ENCODE measurements at places on chromosomes 3 and 15. TPM values are rescaled to one million over a fixed set of nuclear protein-coding genes. Genes with fewer than 3 reads are reported as not detected.

Gene TMEM43
- total RNA-seq: 66.1 TPM

Gene PTH1R
- total RNA-seq: 20.7 TPM

DNA sequence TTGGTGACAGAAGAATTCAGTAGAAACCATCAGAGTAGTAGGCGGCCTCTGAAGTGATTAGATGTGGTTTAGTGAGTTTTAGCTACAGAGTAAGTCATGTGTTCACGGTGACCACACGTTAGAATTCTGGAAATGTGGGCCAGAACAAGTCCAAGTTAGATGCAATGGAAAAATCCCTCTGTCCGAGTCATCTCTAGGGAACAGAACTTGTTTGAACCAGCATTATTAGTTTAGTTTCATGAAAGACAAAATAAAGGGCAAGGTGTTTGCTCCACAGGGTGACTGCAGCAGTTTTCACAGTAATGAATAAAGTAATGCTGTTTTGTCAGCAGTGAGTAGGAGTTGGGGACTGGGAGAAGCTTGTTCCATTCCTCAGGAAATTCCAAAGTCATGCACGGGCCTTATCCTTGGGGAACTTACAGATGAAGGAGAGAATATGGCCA is 100.2 kb downstream of the CGNL1 start:
- peak; percentile 79 for DNase-seq

- no peak for DNase-seq
Measured at GRCh38 chr3:147416931-147417330, 7.8 kb downstream of the ZIC1 start.

GRCh38 chr3:114650808-114651207 is 357.0 kb downstream of the TIGIT start:
- no peak for DNase-seq

Data from muscle of leg (tissue), 16 donors.